IPS DF 19.7 (cell line): ENCODE measurements at places on chromosomes 4 and X.

DNA sequence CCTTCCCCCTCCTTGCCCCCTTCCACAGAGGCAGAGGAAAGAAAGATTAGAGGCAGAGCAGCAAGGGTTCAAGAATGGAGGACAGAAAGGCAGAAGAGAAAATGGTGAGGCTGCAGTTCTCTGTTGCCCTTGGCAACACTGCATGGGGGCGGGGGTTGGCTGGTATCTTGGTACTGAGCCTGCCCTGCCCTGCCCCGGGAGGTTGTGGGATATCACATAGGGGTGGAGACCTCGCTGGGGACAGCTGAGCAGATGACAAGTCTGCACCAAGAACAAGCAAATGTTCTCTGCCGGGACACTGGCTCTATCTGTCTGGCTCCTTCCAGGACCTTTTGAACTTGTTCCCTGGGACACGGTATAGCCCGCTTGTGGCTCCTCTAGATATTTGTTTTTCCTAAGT, 39.8 kb downstream of the NHS start:
- DNase-seq, result no peak

DNA sequence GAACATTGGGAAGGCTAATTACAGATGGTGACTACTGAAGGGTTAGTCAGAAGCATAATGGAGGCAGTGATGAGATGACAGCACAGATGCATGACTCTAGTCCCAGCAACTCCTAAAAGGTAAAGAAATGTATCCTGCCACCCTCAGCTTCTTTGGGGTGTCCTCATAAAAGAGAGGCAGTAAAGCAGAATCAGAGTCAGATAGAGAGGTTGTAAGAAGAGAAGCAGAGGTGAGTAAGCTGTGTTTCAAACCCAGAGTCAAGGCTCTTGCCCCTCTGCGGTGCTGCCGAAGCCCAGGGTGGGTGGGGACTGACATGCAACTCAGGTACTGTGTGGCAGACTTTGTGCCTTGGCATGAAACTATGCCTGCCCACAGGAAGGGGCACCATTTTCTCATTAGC, 59.5 kb upstream of the PGM2 start:
- no peak for DNase-seq

GRCh38 chrX:129606918-129607317, 47.8 kb downstream of the APLN start:
- DNase-seq, result no peak

DNA sequence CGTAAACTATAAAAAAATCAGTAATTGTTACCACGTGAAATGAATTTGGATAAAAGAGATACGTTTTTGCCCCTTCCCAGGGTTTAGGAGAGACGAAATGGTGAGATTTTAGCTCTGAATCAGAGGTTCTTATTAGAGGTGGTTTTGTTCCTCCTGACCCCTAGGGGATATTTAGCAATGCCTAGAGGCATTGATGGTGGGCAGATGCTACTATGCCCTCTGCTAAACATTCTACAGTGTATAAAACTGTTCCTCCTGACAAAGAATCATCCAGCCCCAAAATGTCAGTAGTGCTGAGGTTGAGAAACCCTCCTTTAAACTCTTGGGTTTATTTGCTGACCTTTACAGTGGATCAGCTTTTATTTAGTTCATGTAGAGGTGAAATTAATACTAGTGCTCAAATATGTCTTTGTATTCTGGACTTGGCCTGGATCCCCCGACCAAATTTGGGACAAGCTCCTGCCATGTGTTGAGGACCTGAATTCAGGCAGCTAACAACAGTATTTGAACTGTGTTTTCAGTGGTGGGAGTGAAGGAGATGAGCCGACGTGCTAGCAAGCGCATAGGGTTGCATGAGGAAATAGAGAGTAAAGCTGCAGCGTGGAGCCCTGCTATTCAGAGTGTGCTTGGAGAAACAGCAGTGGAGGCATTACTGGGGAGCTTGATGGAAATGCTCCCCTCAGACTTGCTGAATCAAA, 126.1 kb downstream of the PTTG2 start:
- DNase-seq, result no peak

DNA sequence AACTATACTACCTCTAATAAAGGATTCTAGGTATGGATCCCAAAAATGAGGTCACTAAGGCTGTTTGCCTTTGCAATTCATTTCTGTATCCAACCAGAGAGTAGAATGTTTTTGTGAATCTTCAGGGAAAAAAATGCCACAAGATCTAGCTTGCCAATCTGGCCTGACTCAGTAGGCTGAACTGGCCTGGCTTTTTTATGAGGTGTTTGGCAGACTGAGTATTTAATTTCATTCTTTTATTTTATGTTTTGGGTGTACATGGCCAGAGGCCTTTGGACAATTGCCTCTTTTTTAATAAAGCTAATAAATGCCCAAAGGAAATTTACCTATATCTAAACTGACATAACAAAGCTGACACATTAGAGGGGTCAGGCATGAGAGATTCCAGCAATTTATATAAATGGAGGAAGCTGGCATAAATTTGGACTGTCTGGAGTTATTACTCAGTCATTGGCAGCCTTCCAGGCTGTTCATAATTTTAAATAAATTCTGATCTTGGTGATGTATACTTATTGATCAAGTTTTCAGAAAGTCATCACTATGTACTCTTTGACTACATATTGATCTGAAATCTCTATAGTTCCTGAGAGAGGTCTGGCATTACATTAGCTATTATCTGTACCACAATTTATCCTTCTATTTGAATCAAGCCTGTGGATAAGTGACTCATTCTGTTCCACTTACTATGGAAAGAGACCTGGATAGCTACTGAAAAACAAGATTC, 376.4 kb upstream of the NOCT start:
- no peak for DNase-seq

- no peak for DNase-seq
Measured at GRCh38 chr4:100076753-100077152, 113.5 kb downstream of the DDIT4L start.

DNA sequence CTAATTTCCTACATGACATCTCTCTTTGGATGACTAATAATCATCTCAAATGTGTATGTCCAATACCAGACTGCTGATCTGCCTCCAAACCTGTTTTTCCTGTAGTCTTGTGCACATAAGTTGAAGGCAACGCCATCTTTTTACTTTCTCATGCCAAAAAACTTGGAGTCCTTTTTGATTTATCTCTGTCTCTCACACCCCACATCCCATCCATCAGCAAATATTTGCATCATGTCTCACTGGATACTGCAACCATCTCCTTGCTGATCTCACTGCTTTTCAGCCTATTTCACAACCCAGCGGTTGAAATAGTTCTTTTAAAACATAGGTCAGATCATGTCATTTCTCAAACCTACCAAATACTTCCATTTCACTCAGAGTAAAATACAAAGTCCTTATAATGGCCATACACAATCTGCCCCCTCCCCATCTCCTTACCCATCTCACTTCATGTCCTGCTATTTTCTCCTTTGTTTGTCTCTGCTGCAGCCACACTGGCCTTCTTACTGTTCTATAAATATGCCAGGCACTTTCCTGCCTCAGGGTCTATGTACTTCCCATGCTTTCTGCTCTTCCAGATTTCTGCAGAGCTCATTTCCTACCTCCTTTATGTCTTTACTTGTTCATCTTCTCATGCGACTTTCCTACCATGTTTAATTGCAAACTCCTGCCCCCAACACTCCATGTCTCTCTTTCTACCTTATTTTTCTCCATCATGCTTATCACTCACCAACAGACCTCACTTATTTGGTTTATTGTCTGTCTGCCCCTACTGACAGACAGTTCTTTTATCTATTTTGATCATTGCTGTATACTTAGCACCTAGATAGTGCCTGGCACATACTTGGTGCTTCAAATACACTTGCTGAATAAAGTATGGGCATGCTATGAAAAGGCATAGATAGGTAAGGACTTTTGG, 98.8 kb downstream of the ANXA3 start:
- DNase-seq, result no peak

DNA sequence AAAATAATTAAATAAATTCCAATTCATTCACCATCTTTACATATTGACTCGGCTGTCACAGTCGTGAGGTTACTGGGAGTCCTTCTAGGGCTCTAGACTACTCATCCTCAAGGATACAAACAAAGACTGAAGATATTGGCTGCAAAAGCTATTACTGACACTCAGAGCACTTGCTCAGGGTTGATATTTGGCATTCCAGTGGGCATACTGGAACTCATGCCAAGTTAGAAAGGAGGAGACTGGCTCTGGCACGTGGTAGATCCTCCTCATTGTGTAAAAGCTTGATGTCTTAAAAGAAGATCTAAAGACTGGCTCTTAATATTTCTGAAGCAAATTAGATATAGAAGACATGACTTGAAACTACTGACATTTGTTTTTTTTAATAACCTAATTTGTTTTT, 172.7 kb downstream of the GPM6A start:
- no peak for DNase-seq

DNA sequence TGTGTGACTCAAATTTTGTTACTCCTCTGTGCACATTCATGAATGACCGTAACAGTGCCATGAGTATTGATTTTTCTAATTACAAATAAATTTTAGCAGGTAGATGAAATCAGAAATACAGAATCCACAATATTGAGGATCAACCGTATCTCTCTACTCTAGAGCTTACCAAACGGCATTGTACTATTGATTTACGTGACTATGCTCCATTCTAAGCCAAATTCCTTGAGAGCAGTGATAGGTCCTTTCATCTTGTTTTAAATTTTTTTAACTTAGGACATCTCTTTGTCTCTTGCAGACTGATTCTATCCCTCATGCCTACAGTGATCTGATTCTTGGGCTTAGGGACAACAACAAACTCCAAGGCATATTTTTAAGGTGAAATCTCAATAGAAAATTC, 172.3 kb upstream of the C1QTNF7 start:
- peak; percentile 15 for DNase-seq

DNA sequence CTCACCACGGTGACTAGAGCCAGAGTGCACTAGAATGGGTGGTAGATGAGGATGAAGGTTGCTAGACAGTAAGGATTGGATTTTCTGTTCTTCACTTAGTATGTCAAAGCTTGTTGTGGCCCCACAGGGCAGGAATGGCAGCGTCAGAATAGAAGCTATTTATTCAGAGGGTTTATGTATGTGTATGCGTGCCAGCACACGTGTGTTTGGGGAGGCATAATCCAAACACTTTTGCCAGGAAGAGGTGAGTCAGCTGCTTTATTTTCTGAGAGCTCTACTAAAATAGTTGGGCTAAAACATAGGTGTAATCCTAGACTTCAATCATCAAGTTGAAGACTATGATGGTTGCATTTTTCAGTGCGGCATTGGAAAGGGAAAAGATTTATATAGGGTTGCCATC, 1.2 kb upstream of the MAGEE2 start:
- no peak for DNase-seq

- no peak for DNase-seq
Measured at GRCh38 chrX:148282504-148282903, 217.9 kb upstream of the AFF2 start.

GRCh38 chrX:22922961-22923360, 76.8 kb upstream of the DDX53 start:
- no peak for DNase-seq

- DNase-seq, result no peak
Measured at GRCh38 chr4:2217726-2218125, 24.2 kb downstream of the HAUS3 start.

DNA sequence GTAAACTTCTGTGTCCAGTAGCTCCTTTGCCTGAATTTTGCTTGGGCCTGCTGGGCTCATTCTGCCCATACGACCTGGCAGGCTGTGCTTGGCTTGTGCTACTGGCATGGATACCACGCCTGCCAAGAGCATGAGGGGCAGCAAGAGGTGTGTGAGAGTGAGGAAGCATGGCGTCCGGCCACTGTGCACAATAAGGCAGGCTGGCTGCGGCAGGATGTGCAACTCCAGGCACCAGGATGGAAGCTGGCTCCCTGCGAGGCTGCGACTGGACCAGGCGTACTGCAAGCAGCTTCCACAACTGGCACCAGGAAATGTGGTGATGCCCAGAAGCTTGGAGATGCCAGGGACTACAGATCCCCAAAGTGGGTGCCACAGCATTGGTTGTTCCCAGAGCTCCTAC, 709.3 kb downstream of the PCDH18 start:
- DNase-seq, result no peak

GRCh38 chrX:118536687-118537461, 41.3 kb downstream of the DOCK11 start:
- DNase-seq, result no peak

- no peak for DNase-seq
Measured at GRCh38 chr4:165328101-165328425, 594 bp downstream of the MSMO1 start.

DNA sequence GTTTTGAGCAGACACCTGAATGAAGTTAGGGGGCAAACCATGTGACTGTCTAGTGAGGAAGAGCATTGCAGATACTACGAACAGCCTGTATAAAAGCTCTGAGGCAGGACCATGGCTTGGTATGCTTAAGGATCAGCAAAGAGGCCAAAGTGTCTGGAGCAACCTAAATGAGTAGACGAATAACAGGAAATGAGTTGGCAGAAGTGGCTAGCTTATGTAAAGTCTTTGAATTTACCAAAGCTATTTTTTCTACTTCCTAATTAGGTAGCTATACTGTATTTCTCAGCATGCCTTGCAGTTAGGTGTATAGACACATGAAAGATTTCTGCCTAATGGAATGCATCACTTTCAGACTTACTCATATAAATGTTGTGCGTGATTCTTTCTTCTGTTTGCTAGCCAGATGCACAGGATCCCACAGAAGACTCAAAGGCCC, 9.3 kb upstream of the GPRIN3 start:
- DNase-seq, result no peak

GRCh38 chr4:100848841-100849240, 331.0 kb upstream of the EMCN start:
- no peak for DNase-seq

DNA sequence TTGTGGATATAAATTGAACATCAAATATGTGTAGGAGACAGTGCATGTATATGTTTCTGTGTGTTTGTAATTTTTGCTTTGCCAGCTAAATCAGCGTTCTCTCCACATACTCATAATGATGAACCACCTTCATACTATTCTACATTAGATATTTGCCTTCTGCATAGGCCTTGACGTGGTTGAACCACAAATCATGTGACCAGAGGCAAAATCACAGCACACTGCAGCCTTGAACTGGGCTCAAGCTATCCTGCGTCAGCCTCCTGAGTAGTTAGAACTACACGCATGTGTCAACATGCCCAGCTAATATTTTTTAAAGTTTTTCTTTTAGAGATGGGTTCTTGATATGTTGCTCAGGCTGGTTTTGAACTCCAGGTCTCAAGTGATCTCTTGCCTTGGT, 9.5 kb downstream of the UBQLN2 start:
- no peak for DNase-seq

- no peak for DNase-seq
Measured at GRCh38 chrX:44344687-44345086, 1.2 kb upstream of the EFHC2 start.

GRCh38 chr4:190016369-190017289, 10.4 kb downstream of the FRG2 start:
- no peak for DNase-seq

- DNase-seq, result no peak
Measured at GRCh38 chr4:180966312-180966711, 1276.9 kb upstream of the TENM3 start.

GRCh38 chrX:103215425-103215991, 600 bp downstream of the BEX4 start:
- DNase-seq, result no peak

DNA sequence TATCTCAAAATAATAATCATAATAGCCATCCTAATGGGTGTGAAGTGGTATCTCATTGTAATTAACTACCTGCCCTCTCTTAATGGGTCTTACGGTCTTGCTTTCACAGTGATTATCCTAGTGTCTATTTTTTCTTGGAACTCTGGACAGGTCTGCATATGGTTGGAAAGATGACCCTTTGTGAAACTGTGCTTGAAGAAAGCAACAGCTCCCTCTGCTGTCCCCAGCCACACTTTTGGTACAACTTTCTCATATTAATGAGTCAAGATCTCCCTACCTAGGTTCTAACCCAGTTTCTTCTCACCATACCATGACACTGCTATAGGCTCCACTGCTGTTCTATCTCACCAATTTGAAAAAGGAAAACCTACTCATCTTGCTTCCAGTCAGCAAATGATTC, 2.4 kb downstream of the TFDP3 start:
- DNase-seq, result no peak
